ENCODE measurements at places on chromosomes 3 and 15.

DNA sequence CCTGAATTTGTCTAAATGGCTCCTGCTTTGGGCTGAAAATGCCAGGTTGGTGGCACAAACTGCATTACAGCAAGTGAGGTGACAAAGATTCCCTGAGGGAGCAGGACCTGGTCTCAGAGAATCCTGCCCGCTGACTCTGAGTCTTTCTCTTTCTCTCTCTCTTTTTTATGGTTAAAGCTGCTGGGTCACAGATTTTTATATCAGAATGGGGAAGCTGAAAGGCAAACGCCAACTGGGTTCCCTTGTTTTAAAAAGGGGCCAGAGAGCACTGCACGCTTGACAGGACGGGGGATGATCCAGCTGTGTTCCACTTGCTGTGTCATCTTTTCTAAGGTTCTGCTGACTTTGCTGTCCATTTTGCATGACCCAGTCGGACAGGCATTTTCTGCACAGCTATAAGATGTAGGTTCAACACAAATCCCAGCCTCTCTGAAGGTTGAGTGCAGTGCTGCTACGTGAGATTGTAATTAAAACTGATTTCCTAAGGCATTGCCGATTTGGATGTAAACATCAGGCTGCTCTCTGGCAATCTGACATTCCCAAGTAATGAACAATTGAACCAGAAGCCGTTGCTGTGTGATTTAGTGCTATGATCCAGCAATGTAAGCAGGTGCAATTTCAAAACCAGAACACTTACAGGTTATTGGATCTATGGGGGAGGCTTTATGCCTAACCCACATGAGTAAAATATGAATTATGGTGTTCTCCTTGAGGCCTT is 25.8 kb downstream of the ARHGEF3 start:
- ATAC-seq = no peak

DNA sequence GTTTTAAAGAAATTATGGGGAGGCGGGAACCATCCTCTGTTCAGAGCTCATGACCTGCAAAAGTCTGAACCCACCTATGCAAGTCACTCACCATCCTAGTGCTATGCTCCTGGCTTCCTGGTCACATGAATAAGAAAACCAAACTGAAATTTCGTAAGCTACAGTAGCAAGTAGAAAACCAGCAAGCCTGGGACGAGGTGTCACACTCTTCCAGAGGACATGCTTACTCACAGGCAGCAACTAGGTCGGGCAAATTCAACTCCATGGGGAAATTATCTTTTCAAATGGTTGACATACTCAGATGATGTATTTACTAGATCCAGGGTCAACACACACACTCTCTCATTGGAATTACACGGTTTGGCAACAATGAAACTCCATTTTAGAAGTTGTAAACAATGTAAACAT is 31.3 kb downstream of the LDHAL6B start:
- peak; percentile 49 for ATAC-seq

GRCh38 chr15:85858586-85859375 is 64.1 kb upstream of the KLHL25 start:
- peak; percentile 82 for ATAC-seq

- no peak for ATAC-seq
Measured at GRCh38 chr3:43709022-43709421, 18.3 kb downstream of the ABHD5 start.

DNA sequence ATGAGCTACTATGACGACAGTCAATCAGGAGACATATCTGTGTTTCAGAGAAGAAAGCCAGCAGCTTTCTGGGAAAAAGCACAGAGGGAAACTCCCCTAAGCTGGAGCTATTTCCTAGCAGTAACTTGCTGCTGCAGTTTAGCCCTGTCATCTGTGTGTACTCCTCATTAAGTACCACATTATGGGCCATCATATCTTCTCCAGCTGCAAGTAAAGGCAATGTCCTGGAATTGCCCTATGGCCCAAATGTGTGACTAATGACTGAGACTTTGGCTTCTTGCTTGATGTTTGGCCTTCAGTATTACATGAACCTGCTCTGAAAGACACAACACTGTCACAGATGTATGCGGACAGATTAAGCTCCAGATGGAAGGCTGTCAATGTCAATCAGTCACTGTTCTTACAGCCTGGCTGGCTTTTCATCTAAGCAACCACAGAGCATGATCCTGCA is 190.8 kb downstream of the FHIT start:
- ATAC-seq = no peak

DNA sequence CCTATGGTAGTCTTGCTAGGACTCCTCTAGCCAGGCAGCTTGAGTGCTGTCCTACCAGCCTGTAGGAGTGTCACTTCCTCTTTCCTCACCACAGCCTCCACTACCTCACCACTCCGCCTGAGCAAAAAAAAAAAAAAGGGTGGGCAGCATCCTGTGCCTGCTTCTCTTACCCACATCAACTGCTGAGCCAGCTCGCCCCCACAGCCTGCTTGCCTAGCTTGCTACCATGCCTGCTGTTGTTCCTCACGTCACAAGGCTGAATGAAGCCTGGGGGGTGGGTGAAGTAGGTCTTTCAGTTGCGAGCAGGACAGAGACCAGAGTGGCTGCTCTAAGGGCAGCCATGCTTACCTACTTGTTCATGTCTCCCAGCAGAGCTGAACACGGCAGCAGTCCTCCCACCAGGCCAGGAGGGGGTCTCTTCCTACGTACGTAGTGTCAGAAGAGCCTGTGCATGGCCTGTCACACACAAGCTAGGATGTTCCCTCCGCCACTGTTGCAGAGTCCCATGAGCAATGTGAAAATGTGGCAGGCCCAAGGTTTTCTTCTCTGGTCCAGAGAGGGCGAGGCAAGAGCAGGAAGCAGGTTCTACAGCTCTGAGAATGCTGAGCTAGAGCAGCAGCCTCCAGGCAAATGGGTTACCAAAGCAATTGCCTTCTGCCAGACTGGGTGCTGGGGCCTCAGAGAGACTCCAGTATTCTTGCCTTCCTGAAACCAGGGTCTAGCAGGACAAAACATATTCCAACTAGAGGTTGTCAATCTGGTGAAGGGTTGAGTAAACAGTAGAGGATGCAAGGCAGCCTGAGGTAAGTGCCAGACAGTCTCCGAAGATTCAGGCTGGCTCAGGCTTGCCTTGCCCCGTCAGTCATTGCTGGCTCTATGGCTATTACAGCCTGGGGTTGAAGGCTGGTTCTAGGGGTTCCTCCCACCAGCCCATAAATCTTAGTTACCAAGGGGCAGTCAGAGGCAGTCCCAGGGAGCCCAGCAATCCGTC is 8.1 kb downstream of the PPM1M start:
- peak; percentile 99 for ATAC-seq

DNA sequence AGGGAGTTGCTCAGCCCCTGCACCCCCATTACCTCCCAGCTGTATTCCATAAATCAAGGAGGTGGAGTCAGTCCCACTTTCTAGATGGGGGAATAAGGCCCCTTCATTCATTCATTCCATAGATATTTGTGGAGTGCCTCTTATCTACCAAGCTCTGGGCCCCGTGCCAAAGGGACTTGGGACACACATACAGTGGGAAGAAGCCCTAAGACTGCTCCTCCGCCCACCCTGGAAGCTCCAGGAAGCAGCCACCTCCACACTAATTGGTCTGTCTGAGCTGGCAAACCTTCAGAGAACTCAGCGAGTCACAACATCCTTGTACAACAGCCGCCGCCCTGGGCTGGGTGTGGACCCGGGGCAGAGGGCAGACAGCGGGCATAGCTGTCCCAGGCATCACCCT is 6.4 kb downstream of the STRA6 start:
- ATAC-seq = no peak

DNA sequence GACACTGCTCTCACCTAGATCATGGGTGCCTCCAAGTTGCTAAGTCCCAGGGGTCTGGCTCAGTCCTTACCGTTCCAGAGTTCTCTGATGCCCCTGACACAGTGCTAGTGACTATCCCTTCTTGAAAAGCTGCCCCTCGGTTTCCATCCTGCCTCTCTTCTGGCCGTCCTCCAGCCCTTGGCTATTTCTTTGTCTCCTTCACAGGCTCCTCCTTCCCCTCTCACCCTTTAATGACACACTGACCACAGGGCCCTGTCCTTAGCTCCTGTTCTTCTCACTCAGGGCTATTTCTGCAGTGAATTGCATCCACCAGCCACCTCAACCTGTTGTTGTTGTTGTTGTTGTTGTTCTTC is 31.1 kb downstream of the SLC28A1 start:
- ATAC-seq = no peak

DNA sequence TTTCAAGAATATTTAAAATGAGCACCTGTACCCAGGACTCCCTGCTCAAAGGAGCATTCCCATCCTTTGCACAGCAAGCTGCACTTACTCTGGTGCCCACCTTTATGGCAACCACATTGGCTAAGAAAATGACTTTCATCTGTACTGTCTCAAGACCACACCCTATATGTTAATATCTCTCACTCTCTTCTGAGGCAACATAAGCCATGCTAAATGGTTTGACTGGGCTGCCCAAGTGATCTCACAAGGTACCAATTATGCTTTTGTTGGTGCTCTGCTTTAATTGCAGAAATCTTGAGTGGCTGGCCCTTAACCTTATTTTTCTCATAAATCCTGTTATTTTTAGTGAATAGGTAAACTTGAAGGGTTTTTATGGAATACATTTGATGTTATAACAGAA is 17.7 kb downstream of the RYK start:
- ATAC-seq = no peak

GRCh38 chr3:141737093-141737492 is 1.0 kb upstream of the RNF7 start:
- no peak for ATAC-seq

GRCh38 chr3:77873598-77873997 is 833.7 kb downstream of the ROBO2 start:
- no peak for ATAC-seq

DNA sequence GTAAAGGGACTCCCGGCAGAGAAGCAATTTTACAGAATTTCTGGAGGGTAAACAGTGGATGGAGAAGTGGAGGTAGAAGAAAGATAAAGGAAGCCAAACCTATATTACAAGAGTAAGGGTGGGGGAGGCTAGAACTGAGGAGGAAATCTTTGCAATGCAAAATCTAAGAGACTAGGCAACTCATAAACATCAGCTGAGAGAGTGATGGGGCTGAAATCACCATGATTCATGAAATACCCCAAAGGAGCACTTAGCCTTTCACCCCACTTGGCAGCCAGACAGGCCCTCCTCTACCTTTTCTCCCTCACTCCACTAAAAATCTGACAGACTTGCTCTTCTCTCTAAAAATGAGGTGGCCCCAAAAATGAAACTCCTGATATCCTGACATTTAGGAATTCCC is 19.5 kb upstream of the ZBTB38 start:
- no peak for ATAC-seq

DNA sequence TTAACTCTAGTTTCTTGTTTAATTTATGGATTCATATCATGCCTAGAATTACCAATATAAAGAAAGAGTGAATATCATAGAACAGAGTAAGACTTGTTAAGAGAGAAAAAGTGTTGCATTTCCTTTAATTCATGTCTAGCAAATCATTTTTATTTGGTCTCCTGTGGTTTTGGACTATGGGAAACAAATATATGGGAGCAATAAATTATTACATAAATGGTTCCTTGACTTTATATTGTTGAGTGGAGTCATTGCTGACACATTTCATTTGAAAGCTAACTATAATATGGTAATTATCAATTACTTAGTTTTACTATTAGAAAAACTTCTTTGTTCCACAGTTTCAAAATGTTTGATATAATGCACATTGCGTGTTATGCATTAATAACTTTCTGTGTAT is 144.7 kb upstream of the CGNL1 start:
- no peak for ATAC-seq

DNA sequence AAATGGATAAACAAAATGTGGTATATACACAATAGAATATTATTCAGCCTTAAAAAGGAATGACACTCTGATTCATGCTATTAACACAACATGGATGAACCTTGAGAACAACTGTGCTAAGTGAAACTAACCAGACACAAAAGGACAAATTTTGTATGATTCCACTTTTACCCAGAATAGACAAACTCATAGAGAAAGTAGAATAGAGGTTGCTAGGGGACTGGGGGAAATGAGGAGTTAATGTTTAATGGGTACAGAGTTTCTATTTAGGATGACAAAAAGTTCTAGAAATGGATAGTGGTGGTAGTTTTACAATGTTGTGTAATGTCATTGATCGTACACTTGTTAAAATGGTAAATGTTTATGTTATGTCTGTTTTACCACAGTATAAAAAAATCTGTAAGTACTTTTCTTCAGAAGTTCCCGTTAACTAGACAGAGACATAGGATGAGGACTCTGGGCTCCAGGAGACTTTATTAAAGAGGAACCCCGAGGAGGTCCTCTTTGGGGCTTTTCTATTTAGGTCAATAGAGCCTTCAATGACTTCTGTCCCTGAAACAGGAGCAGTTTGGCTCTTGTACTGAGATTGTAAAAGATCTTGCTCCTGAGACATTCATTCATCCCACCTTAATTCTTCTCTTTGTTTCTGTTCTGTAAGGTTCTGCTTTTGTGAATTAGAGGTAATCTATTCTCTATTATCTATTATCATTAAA is 24.5 kb downstream of the ABHD6 start:
- peak; percentile 8 for ATAC-seq

DNA sequence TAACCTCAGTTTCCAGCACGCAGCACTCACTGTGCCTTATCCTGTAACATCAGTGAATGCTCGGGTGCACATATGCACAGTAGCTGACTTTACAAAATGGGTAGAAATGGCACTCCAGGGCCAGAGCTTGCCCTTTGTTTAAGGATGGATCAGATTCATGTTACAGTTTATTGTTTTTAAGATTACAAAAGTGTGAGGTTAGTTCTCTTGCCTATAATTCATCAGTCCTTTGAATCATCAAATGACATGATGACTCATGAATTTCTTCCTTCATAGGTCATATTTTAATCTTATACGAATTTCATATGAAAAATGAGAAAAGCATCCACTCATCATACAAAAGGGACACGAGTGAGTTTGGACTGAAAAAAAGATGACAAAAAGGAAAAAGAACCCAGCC is 545.3 kb downstream of the GBE1 start:
- no peak for ATAC-seq

DNA sequence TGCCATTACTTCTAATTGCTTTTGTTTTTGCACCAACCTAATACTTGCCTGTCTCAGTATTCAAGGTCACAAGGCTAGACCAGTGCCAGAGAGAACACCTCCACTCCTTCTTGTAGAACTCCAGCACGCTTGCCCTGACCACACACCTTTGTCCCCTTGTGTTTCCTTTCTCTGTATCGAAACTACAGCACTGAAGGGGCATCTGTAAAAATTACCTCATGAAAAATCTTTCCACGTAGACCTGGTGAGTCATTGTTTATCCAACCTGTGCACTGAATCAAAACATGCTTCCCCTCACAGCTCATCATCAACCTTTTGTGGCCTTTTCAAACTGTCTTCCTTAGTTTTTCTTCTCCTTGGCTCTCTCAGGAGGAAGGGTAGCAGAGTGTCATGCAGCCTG is 259.5 kb downstream of the THRB start:
- peak; percentile 47 for ATAC-seq

All from stimulated activated memory B cell treated with anti-CD40 and anti-IgM and Interleukin-4, amounts not matched to agents 10 μg/mL and 1 μg/mL and 100 μg/mL, for 72 hours (primary cell).